ENCODE measurements at places on chromosomes 11 and 22.

GRCh38 chr22:47329727-47330650 is 567.5 kb downstream of the TBC1D22A start:
- DNase-seq: no peak

DNA sequence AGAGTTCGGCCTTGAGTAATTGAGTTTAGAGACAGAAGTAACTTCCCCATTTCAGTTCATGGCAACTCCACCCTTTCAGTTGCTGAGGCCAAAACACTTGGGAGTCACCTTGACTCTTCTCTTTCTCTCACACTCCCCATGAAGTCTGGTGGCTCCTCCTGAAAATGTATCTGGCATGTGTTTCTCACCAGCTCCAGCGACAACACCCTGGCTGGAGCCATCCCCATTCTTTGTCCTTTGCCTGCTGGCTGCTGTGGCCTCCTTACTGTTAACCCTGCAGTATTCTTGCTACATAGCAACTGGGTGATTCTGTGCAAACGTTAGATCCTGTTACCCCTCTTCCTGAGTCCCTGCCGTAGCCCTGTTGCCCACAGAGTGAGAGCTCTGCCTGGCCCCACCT is 23.8 kb downstream of the SLC6A5 start:
- DNase-seq: no peak

DNA sequence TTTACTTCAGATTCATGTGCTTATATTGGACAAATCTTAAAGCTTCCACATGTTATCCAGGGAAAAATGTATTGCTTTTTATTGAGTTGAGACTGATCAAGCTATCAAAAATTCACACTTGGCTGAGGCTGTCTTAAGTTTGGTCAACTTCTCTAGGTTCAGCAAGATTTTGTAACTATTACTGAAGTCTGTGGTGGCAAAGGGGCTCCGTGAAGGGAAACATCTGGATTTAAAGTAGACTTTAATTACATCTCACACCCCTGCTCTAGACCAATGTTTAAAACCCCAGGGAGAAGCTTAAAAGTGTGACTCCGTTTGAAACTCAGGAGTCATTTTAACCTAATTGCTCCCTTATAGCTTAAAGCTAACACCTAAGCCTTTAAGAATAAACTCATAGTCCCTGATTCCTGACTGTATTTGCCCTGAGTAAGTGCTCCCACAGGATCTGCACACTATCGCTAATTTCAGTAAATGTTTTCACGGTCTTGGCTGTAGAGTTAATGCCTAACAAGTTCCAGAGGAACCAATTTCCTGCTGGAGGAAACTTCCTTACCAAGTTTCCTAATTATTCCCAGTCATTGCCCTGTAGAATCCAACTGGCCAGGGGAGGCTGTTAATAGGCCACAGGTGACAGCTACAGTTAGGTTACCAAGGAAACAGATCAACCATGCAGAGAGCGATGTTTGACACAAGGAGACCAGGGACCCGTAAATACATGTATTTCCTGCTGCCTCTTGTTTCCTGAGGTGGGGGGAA is 40.5 kb downstream of the OR10A6 start:
- DNase-seq: no peak

GRCh38 chr11:117187007-117187406 is 8.5 kb downstream of the SIDT2 start:
- DNase-seq: no peak

- DNase-seq: peak; percentile 50
Observed at GRCh38 chr11:16604794-16605388, 133.6 kb upstream of the C11orf58 start.

- peak; percentile 43 for DNase-seq
Observed at GRCh38 chr11:29449281-29450074, 567.4 kb downstream of the KCNA4 start.

DNA sequence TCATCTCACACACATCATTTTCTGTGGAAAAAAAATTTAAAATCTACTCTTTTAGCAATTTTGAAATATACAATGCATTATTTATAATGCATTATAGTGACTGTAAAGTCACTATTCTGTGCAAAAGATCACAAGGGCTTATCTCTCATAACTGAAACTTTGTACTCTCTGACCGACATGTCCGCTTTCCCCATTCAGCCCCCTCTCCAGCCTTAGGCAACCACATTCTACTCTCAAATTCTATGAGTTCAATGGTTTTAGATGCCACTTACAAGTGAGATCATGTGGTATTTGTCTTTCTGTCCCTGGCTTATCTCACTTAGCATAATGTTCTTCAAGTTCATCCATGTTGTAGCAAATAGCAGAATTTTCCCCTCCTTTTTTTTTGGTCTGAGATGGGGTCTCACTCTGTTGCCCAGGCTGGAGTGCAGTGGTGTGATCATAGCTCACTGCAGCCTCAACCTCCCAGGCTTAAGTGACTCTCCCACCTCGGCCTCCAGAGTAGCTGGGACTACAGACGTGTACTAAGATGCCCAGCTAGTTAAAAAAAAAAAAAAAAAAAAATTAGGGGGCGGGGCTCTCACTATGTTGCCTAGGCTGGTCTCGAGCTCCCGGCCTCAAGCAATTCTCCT is 44.5 kb downstream of the SYN3 start:
- no peak for DNase-seq

GRCh38 chr11:28704801-28705200 is 596.6 kb downstream of the METTL15 start:
- no peak for DNase-seq

DNA sequence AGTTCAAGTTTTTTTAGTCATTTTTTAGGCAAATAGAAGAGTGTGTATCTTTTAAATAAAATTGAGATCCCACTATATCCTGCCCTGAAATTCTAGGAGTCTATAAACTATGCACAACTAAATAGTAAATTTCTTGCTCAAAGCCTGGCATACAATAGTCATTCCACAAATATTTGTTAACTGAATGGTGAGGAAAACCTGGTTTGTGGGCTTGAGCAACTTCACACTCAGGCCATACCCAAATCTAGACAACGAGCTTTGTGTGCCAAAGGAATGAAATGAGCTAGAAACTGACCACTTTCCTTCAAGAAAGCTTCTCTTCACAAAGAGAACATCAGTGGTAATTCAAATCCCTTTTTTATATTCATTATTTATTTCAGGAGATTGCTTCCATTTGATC is 39.6 kb upstream of the AMOTL1 start:
- peak; percentile 54 for DNase-seq

- no peak for DNase-seq
Observed at GRCh38 chr22:30881361-30882183, 87.0 kb downstream of the MORC2 start.

DNA sequence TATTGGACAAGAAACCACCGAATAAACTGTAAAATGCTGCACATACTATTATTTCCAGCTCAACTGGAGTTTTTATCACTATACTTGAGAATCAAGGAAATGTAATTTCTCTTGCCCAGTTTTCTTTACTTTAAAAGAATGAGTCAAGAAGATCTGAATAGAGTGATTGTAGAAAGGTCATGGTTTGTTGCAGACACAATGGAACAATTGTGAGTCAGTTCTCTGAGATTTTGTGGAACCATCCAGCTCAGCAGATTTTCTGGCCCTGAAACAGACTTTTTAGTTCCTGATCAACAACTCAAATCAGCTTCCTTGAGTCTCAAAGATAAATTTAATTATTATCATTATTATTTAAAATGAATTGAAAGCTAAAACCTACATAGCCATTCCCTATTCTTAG is 1.3 kb downstream of the TCN1 start:
- DNase-seq: no peak

- DNase-seq: no peak
Observed at GRCh38 chr22:41257696-41258095, 17.0 kb upstream of the CHADL start.

- no peak for DNase-seq
Observed at GRCh38 chr22:29433856-29434255, 4.5 kb upstream of the RFPL1 start.

DNA sequence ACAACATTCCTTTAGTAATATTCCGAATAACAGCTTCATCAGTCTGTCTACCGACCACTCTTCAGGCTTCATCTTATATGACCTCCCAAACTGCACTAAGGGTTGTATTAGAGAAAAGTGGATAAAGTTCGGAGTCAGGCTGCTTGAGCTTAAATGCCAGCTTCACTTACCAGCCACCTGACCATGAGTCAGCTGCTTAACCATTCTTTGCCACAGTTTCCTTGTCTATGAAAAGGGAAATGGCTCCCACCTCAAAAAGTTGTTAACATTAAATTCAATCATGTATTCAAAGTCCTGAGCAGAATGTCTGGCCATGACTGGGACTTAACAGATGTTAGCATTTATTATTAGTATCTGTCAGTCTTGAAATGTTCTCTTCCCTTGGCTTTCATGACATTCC is 20.9 kb downstream of the LIMK2 start:
- no peak for DNase-seq

- DNase-seq: no peak
Observed at GRCh38 chr11:111906680-111907079, 4.9 kb downstream of the CRYAB start.

GRCh38 chr11:15216678-15217077 is 102.0 kb downstream of the INSC start:
- DNase-seq: no peak

DNA sequence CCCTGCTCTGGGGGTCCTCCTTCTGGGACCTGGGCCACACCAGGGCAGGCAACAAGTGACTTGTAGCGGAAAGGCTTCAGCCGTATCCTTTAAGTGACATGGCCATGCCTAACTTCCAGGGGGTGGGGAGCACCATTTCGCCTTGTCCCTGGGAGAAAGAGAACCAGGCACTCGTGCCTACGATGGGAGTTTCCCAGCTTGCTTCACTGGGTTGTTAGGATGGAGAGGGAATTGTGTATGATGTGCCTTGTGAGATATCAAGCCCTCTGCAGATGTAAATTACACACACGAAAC is 151.4 kb downstream of the CACNA1I start:
- no peak for DNase-seq

GRCh38 chr11:97118614-97119200 is 728.9 kb downstream of the JRKL start:
- no peak for DNase-seq

DNA sequence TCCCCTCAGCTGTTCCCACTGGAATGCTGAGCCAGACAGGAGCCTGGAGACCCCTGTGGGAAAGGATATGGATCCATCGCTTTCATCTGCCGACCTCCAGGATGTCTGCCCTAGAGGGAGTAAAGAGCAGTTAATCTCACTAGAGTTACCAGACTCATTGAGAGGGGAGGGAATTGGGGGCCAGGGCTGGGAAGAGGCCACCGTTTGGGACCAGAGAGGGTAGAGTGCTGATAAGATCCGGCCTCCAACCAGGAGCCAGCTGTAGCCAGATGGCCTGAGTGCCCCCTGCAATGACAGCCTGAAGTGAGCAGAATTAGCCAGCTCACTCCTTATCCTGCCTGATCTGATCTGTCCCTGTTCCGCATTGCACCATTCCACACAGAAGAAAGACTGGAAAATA is 3.7 kb upstream of the APLNR start:
- no peak for DNase-seq
